NCI-H2029 (cell line): ENCODE measurements at places on chromosomes 11 and 22.

DNA sequence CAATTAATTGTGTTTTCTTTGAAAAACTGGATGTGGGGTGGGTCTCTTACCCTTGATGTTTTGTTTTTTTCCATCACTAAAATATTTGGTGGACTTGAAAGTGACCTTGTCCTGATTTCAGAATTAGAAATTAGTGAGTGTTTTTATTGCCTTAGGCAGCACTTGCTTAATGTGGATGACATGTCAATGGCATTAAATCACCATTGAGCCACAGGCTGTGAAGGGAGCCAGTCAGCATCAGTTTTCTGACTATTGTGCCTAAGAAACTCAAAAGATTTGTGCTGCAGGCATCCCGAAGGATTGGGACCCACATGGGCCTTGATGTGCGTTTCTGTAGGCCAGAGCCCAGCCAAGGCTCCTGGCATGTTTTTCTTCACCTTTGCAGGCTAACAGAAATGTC, 53.8 kb downstream of the SWAP70 start:
- DNase-seq, result no peak

- no peak for DNase-seq
Measured at GRCh38 chr11:116262370-116262769, 510.4 kb downstream of the BUD13 start.

- no peak for DNase-seq
Measured at GRCh38 chr11:42265072-42265471, 805.6 kb upstream of the LRRC4C start.

DNA sequence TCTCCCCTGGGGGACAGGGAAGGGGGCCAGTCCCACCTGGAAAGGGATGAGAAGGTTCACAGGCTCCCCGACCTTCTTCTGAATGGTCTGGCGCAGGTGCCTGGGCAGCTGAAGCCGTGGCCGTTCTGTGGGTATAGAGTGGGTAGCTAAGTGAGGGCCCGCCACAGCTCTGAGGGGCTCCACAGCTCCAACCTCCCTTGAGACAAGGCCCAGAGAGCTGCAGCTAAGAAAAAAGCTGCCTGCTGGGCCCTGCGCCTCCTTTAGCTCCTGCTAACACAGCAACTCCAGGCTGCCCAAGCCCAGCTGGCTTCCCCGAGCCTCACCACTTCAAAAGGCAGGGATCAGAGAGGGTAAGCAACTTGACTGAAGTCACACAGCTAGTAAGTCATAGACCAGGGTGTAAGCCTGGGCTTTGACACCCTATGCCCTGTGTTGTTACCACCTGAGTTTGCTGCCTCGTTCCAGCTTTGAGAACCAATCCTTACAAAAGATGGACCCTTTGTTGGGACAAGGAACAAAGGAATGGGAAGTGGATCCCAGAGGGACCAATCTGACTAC, 18.5 kb downstream of the MYBPC3 start:
- no peak for DNase-seq

GRCh38 chr11:131186629-131187101, 183.8 kb upstream of the NTM start:
- DNase-seq, result no peak

- DNase-seq, result no peak
Measured at GRCh38 chr11:78214331-78215194, 25.8 kb downstream of the USP35 start.

- no peak for DNase-seq
Measured at GRCh38 chr11:38547462-38547861, 1949.4 kb upstream of the RAG2 start.

DNA sequence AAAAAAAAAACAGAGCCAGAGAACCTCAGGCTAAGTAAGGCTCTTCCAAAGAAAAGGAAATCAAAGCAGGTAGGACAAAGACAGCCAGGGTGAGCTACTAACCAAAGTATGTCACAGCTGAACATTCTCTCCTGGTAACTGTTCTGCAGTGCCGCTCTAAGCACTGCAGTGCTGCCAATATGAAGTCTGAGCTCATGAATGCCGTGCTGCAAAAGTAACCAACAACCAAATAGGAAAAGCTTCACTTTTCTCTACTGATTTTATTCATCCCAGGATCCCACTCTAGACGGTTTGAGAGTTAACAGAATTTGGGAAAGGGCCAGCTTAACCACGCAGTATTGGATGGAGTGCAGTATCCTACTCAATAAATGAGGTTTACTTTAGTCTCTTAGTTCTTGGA, 3.5 kb downstream of the SIK3 start:
- no peak for DNase-seq

- DNase-seq, result no peak
Measured at GRCh38 chr11:90343673-90344072, 120.8 kb upstream of the CHORDC1 start.

- DNase-seq, result no peak
Measured at GRCh38 chr22:22910272-22911240, 22.9 kb downstream of the IGLL5 start.
